Activated CD4-positive, CD25-positive, alpha-beta regulatory T cell (primary cell): ENCODE measurements at places on chromosomes 11 and 22.

DNA sequence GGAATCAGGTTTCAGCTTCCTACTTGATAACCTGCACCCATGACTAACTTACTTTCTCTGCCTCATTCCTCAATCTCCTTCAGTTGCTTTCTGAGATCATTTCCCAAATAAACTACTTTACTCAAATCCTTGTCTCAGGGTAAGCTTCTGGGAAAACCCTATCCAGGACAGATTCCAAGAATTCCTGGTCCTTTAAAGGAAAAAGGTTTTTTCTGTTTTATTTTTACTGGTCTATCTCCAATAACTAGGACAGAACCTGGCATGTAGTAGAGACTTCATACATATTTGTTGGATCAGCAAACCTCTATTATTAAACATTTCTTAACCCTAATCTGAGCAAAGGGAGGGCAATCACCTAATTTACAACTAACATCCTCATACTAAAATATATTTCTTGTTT is 910.5 kb upstream of the CHORDC1 start:
- no peak for DNase-seq

DNA sequence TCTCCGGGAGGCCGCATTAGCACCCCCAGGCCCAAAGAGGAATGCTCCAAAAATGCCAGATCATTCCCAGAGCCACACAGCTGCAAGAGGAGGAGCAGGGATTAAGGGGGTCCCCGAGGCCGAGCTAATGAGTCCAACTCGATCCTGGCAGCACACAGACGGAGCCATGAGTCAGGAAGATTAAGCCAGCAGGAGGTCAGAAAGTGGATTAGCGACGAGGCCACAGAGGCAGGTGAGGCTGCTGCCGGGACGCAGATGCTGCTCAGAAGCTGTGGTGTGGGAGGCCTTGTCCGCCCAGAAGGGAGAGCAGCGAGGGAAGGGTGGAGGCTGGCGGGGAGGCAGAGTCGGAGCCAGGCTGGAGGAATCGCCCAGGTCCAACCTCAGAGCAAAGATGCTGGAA is 120.5 kb downstream of the SHANK2 start:
- DNase-seq = no peak

GRCh38 chr22:36977401-36977861 is 41.8 kb downstream of the TST start:
- peak; percentile 64 for DNase-seq

DNA sequence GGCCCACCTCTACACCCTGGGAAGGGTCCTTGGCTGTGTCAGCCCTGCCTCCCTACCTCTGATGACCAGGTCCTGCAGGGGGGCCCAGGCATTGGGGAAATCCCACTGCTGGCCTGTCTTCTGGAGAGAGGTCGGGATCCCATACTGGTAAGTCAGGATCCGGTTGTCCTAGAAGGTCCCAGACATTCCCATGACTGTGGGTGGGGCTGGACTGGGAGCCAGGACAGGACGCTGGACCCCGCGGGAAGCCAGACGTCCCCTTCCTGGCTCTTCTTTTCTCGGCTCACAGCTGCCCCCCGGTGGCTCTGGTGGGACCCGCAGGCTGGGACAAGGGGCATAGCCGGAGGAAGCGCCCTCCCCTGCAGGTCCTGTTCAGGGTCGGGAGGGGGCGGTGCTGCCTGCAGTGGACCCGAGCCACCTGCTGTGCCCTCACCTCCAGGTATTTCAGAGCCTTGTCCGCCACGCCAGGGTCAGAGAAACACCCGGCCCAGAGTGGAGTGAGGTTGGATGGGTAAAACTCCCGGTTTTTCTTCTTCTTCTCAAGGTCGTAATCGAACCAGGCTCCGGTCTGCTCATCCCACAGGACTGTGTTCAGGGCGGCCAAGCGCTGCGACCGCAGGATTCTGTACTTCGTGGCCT is 20.0 kb downstream of the TREH start:
- DNase-seq = peak; percentile 79

DNA sequence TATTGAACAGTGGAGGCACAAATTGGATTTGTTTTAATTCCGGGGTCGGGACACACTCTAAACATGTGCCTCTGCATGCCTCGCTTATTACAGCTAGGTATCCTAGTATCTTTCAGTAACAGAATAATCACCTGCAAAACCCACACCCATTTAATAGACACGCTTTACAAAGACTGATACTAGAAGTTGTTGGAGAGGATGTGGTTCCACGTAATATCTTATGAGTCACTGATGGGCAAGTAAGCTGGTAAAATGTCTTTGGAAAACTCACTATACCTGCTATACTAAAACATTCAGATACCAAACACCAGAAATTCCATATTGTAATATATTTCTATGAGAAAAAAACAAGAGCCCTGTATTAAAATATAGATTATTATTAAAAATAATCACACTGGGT is 84.0 kb downstream of the GGTLC2 start:
- no peak for DNase-seq

DNA sequence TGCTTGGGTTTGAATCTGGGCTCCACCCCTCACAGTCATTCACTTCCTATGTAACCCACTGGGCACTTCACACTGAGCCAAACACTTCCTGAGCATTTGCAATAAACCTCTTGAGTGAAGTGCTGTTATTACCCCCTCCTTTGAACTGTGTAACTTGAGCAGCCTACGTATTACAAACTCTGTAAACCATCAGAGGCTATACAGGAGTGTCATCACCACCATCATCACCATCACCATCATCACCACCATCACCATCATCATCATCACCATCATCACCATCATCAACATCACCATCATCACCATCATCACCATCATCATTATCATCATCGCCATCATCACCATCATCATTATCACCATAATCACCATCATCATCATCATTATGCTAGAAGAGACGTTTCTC is 18.4 kb downstream of the RTL6 start:
- DNase-seq = no peak

DNA sequence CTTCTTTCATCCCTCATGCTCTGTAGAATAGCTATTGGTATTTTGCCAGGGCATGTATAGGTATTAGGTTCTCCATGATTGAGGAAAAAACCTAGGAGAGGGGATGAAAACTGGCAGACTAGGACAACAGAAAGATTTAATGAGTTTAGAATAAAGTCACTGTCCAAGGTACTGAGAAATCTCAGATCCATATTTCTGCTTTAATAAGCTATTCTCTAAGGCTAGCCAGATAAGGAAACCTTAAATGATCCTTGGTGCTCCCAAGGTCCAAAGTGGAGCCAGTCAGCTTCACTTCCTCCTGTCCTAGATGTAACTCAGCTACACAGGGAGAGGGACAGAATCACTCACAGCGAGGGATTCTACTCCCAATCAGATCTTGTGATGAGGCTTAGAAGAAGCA is 13.7 kb upstream of the CSNK2A3 start:
- DNase-seq = no peak

DNA sequence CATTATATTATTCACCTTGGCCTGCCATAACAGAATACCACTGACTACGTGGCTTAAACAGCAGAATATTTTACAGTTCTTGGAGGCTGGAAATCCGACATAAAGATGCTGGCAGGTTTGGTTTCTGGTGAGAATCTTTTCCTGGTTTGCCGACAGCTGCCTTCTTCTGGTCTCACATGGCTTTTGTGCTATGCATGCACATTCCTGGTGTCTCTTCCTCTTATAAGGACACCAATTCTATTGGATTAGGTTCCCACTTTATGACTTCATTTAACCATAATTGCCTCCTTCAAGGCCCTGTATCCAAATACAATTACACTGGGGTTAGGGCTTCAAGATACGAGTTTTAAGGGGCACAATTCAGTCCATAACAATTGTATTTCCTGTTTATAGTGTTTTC is 17.1 kb downstream of the RNF214 start:
- no peak for DNase-seq

GRCh38 chr11:70732881-70733196 is 334.5 kb downstream of the CTTN start:
- DNase-seq = no peak

GRCh38 chr11:120893440-120894201 is 130.3 kb upstream of the TBCEL start:
- DNase-seq = no peak

- no peak for DNase-seq
These were observed 36.6 kb downstream of the RPS6KA4 start for GRCh38 chr11:64395545-64396078.

- no peak for DNase-seq
These were observed 7.4 kb downstream of the MED15 start for GRCh38 chr22:20514658-20515406.

- no peak for DNase-seq
These were observed 724.9 kb upstream of the TENM4 start for GRCh38 chr11:80165744-80166143.

GRCh38 chr11:122634501-122634900 is 21.0 kb upstream of the UBASH3B start:
- DNase-seq = no peak

GRCh38 chr11:117759305-117759704 is 37.7 kb downstream of the DSCAML1 start:
- no peak for DNase-seq

GRCh38 chr11:832529-833113 is at the start of gene CD151:
TSS of gene CD151 (plus strand) at chr11:832952. CDS start at chr11:836070, 3,118 bp downstream.
- DNase-seq = peak; percentile 37
